Effector CD8-positive, alpha-beta T cell (primary cell): ENCODE measurements at places on chromosomes 3 and 15.
A peak's percentile ranks its signal among the peaks of the same experiment; 100 is the strongest.

GRCh38 chr3:139414608-139415224 is 25.3 kb upstream of the COPB2 start:
- DNase-seq = no peak

DNA sequence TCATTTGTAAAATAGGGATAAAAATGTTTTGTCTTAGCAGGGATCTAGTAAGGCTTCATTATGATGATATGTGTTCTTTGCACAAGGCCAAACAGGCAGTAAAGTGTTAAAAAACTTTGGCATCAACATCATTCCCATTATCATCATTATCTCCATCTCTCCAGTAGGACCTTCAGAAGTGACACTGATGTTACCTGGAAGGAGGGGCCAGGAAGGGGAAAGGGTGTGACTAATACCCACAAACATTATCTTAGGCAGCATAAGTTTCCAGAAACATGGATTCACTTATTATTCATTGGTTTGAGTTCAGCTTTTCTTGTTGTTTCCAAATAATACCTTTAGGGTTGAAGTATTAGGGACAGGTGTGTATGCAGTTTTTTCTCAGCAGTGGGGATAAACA is 399.6 kb downstream of the PTPRG start:
- no peak for DNase-seq

DNA sequence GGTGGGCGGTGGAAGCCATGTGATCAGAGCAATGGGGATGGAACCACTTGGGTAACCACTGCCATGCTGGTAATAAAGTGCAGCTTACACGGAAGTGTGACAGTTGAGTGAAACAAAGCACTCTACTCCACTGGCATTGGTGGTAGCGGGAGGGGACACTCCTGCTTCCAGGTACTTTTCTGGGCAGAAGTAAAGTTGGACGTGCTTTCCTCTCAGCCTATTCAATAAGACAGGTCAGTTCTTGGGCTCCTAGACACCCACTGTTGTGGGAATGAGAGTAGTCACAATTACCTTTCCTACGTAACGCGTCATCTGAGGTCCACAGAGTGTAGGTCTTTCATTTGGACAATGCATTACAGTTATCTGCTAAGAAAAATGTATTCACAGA is 51.7 kb upstream of the CHD2 start:
- no peak for DNase-seq

GRCh38 chr3:31768479-31769125 is 212.5 kb downstream of the OSBPL10 start:
- peak; percentile 17 for DNase-seq

DNA sequence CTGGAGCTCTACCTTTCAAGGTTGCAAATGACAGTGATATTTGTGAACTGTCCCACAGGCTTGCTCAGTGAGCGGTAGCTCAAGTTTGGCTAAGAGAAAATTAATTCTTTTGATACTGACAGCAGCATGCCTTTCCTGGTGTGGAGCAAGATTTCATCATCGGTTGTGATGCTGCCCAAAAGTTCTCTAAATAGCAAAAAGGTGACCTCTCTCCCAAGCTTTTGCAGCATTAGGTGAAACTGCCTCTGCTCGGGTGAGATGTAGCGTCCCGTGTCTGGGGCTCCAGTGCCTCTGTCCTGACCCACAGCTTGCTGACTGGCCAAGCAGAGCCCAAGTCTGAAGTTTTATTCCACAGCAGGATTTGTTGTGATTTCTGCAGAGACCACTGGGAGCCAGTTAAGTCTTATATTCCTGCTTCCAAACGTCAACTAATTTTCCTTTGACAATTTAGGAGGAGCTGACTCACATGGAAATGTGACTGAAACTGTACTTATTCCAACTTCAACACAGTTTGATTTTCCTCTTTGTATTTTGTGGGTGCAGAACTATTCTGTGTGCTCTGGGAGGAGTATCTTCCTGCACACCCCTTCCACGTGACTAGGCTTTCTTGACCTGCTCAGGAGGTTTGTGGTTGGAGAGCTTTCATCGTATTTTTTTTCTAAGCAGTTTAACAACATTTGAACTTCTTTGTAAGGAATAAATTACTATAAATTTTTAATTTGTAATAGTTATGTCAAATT is 5.9 kb downstream of the SYNM start:
- no peak for DNase-seq

DNA sequence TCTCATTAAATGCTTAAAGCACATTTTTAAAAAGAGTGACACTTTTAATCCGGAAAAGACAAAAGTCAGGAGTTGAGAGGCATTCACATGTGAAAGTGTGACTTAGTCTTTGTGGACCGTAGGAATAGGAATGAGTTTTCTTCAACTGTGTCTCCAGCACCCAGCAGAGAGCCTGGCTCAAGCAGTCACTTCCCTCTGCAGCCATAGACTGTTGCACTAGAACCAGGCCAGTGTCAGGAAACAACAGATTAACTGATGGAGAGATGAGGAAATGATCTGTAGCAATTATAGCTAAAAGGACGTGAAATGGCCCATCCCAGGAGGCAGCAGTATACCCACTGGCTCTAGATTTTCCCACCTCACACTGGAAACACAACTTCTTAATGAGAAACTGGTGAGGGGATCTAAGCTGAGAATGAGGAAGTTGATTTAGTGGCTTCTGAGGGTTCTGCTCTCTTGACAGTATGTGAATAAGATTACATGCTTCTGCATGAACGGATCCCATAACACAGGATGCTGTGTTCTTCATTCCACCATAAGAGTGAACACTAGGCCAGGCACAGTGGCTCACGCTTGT is 19.8 kb downstream of the CFAP92 start:
- DNase-seq = no peak

DNA sequence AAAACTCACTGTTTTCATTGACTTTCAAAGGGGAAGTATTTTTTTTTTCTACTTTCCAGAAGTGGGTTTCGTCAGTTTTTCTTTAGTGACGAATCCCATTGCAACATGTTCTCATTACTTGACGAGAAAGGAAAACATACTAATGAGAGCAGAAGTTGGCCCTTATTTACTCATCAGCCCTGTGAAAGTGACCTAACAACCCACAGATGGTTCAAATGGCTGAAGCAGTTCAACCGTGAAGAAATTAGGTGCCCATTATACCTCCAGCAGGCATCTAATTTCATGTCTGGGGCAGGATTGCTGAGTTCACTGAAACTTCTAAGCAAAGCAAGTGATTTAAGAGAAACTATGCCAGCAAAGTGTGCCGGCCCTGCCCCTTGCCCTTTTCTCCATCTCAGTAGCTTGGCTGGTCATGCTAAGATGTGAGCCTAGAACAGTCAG is 9.0 kb downstream of the AQP9 start:
- no peak for DNase-seq

DNA sequence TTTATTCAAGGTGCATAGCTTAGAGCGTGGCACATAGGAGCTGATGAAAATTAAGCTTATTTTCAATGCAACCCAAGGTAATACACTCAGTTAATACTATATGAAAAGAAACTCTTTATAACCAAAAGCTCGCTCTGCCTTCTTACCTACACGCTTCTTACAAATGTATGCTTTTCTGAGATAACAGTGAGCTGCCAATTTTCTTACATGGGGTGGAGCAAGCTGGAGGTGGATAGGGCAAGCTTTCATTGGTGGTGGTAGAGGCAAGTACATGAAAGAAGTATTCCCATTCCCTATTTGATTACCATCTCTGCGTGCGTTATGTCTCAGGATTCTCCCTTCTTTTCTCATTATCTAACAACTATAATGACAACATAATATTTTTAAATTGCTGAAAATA is 8.9 kb downstream of the DZIP3 start:
- DNase-seq = no peak

GRCh38 chr15:33813891-33814290 is 154.4 kb upstream of the CHRM5 start:
- DNase-seq = no peak

DNA sequence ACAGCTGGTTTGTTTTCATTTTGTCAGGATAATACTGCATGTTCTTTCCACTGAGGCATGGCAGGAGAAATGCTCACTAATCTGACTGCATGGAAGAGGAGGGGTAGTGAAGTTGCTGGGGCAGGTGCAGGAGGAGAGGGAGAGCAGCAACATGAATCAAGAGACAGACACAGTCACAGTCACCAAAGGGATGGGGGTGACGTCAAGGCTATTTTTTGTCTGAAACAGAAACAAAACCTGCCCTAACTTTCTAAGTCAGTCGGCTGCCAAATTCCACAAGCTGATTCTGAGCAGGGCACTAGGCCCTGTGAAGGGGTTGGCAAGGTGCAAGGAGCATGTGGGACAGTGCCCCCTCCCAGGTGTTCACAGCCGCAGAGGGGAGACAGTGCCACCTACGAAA is 186.6 kb upstream of the NSMCE3 start:
- DNase-seq = no peak

DNA sequence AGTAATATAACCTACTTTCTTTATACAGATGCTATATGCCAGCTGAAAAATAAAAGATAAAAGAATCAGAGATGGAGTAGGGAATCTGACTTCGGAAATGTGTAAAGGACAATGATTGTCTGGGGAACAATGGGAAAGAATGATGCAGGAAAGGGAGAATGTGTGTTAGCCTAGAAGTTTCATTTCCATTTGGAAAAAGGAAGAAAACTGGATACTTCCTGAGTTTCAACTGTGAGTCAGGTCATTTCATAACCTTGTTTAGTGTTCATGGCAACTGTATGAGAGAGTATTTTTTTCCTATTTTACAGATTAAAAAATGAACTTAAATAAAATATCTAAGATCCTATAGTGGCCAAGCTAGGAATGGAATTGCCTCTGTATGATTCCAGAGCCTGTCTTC is 261.3 kb upstream of the NECTIN3 start:
- no peak for DNase-seq

GRCh38 chr3:16437640-16438039 is 75.9 kb downstream of the RFTN1 start:
- DNase-seq = no peak

DNA sequence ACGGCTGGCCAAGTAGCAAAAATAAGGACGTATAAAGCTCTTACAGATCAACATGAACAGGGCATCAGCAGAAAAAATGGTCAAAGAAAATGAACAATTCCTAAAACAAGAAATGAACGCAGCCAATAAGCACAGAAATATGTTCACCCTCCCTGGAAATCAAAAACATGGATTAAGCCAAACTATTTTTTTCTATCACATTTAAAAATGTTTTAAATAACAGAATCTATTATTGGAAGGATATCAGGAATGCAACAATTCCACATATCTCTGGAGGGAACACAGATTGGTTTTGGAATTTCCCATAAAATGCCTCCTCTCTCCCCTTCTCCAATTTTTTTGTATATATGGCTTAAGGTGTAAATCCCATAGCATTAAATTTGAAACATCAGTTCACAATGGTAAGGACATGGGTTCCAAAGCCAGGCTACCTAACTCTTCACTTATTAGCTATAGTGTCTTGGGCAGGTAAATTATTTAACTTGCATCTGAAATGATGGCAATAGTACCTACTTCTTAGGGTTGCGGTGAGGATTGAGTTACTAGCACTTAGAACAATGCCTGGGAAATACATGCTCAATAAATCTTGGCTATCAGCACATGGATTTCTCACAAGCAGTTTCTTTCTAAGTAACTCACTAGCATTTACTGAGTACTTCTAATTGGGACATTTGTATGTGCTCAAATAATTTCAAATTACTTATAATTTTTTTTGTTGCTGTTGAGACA is 10.1 kb downstream of the UACA start:
- DNase-seq = no peak

- DNase-seq = no peak
These were observed 32.8 kb downstream of the LOXL1 start for GRCh38 chr15:73959012-73959581.

- DNase-seq = no peak
These were observed 272.7 kb downstream of the OCA2 start for GRCh38 chr15:27826411-27826810.

GRCh38 chr3:105927741-105928140 is 58.9 kb upstream of the CBLB start:
- no peak for DNase-seq

- DNase-seq = no peak
These were observed 12.5 kb downstream of the MBNL1 start for GRCh38 chr3:152281133-152281713.

DNA sequence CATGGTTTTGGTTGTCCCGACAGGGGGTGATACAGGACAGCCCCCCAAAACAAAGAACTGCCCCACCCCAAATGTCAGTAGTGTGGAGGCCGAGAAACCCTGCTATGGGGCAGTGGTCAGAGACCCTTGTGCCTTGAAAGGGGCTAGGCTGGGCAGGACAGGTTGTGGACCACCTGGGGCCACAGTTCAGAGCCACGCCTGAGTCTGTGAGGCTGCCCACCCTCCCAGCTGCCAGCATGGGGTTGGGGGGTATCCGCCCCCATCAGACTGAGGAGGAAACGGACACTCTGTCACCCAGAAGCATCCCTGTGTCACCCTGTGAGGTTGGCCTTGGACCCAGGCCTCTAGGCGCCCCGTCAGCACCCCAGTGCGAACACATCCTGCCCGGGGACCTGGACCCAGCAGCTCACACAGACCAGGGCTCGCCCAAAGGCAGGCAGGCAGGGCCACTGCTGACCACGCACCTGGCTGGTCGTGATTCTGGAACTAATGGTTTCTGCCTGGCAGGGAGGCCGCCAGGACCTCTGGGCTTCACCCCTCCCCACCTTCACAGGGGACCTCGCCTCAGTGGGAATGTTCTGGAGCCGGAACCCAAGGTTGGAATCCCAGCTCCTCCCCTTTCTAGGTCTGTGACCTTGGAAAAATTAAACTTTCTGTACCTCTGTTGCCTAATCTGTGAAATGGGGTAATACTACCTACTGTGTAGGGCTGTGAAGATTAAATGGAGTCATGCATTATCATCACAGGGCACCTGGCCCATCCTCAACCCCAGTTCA is 1.4 kb downstream of the SLC41A3 start:
- DNase-seq = no peak

DNA sequence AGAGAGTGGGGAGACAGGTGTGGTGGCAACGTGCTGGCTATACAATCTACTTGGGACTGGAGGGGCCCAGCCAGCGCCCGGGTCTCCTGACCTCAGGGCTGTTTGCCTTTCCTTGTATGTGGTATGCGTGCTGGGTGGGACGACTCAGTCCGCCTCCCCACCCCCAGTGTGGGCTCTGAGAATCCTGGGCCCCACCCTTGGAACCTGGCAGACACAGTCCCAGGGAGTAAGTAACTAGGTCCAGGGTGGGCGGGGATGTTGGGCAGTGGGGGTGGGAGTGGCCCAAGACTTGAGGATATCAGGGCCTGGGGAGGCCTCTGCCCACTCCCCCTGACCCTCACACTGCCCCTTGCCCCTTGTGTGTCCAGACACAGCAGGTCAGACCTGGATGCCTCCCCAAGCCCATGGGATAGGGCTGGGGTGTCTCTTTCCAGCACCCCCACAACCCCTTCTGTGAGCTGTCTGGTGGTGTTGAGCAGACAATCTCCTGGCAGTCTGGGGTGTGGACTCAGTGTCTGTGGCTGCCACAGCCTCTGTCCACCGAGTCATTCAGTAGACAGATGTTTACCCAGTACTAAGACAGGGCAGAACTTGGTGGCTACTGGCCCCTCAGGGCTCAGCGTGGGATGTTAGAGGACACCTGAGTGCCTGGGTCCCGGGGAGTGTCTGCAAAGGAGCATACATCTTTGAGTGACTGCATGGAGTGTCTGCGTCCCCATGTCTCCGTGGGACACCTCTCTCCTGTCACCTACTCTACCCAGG is 1.3 kb downstream of the CHST13 start:
- no peak for DNase-seq
